ENCODE measurements at places on chromosomes 3 and 15.

DNA sequence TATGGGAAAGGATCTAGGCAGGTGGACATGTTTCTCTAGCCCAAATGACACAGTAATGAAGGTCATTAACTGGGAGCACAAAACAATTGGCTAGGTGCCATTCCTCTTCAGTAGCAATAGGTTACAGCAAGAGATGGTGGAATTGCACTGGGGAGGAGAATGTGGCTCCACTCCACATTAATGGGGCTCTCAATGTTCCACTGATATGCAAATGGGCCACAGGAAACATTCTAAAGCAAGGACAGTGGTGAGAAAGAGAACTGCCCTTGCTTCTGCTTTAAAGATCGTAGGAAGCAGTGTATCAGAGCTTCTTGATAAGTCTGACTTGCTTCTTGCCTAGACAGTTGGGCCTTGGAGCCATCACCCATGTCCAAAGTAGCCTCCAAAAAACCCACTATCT lies 271.4 kb upstream of the PPP2R3A start:
- DNase-seq, result no peak

GRCh38 chr3:60877188-60877587 lies 374.1 kb downstream of the FHIT start:
- no peak for DNase-seq

DNA sequence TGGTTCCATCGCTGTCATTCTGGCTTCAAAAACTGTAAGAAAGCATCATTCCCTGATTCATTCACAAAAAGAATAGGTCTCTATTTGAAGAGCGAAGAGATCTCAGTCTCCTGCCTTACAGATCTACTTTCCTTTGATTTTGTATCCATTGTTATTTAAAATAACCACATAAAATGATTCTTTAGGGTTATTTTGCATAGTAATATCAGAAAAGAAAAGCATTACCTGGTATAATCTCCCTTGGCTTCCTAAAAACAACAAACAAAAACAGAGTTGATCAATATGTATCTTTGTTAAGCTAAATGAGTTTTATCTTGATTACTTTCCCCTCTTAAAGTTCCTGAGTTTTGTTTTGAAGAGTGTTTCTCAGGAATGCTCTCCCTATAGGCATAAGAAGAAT lies 126.6 kb upstream of the LMOD3 start:
- DNase-seq, result no peak

DNA sequence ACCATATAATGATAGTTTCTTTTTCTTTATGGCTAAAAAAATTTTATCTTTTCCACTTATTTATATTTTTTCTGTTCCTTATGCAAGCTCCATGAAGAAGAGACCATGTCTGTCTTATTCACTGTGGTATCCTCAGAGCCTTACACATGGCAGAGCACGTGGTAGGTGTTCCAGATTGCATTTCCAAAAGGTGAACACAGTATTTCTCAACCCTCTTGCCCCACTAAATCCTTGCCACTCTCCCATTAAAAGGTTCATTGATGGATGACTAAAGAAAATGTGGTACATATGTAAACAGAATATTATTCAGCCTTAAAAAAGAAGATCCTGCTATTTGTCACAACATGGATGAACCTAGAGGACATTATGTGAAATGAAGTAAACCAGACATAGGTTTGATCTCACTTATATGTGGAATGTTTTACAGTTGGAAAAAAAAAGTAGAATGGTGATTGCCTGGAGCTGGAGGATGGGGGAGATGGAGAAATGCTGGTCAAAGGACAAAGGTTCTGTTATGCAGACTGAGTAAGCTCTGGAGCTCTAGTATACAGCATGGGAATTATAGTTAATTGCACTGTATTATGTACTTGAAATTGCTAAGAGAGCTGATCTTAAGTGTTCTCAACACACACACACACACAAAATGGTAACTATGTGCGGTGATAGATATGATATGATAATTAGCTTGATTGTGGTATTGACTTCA lies 266.7 kb downstream of the CNTN3 start:
- no peak for DNase-seq

GRCh38 chr3:13349823-13350222 lies 70.3 kb downstream of the NUP210 start:
- no peak for DNase-seq

GRCh38 chr3:52523386-52524257 lies 10.0 kb downstream of the NT5DC2 start:
- peak; percentile 19 for DNase-seq

DNA sequence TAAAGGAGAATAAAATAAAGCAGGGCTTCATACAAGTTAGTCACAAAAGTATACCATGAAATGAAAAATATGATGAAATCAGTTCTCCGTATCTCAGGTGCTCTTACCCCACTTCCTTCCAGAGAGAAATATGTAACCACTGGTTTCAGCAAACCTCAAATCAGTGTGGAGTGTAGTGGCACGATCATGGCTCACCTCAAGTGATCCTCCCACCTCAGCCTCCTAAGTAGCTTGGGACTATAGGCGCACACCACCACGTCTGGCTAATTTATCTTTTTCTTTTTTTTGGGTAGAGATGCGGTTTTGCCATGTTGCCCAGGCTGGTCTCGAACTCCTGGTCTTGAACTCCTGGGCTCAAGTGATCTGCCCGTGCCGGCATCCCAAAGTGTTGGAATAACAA lies 24.2 kb downstream of the DENND4A start:
- DNase-seq, result no peak

- no peak for DNase-seq
These were observed 54.9 kb downstream of the DCUN1D1 start for GRCh38 chr3:182925330-182925943.

GRCh38 chr15:69341356-69341755 lies 42.6 kb downstream of the PAQR5 start:
- DNase-seq, result no peak

DNA sequence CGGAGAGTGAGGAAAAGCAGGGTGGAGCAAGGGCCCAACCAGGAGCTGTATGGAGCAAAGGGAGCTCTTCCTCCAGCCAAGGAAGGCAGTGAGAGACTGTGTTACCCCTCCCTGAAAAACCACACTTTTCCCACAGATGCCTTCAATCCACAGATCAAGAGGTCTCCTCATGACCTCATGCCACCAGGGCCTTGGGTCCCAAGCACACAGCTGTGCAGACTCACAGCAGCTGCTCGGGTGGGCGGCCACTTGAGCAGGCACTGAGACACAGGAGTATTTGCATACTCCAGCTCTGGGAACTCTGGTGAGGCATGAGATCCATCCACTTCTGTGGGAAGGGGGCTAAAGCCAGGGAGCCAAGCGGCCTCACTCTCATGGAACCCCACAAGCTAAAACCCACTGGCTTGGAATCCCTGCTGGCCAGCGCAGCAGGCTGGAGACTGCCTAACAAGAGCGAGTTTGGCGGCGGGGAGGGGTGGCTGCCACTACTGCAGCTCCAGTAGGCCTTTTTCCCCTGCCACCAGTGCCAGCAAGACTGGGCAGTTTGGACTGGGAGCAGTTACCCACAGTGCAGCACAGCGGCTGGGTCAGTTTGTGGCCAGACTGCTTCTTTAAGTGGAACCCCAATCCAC lies 880.6 kb upstream of the ARPP21 start:
- no peak for DNase-seq

GRCh38 chr3:127846576-127846975 lies 24.3 kb upstream of the MGLL start:
- DNase-seq, result no peak

DNA sequence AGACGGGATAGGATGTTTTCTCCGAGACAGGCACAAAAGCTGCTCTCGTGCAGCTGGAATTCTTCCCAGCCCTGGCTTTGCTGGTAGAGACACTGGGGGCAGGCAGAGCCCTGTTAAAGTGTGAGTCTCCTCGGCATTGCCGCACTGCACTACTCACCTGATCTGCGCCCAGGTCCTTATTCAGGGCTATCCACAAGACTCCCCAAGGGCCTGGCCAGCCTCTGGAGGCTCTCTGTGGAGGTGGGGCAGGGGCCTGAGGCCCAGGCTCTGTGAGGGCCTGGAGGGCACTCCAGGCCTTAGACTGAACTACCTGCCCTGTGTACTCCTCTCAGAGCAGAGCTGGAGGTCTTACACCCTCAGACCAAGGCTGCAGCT lies 48.4 kb downstream of the KY start:
- no peak for DNase-seq

DNA sequence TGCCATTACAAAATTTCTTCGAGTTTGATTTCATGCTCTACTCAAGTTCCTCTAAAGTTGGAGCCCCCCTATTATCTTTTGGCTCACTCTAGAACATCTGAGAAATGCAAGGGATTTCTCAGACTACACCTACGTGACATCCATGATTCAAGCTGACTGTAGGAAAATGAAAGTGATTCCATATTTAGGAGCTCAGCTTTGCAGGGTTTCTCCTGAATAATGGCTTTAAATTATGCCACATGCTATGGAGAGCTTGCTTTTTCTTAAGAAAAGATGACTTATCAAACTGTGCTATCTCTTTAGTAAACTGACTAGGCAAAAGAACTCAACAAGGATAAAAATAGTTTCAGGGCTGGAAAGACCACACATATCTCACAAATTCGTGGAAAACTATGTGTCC lies 292.1 kb downstream of the LSAMP start:
- no peak for DNase-seq

DNA sequence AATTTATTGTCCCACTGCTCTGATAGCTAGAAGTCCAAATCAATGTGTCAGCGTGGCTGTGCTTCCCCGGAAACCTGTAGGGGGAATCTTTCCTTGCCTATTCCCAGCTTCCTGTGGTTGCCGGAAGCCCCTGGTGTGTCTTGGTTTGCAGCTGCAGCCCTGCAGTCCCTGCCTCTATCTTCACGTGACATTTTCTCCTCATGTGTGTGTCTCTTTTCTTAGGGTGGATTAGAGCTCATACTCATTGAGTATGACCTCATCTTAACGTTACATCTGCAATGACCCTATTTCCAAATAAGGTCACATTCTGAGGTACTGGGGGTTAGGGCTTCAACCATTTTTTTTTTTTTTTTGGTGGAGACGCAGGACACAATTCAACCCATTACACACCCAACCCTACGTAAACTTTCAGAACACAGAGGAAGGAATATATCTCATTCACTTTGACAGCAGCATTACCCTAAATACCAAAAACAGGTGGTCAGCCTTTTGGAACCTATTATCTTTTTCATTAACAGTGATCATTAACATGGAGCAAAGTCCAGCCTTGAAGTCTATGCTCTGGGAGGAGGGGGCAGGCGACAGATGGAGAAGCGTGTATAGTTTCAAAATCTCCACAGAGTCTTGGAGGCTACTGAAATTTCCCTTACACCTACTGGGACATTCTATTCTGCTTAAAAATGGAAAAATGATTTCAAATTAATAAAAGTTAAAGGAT lies 88.6 kb downstream of the RYK start:
- no peak for DNase-seq

- DNase-seq, result peak; percentile 96
These were observed 1.0 kb downstream of the SPTBN5 start for GRCh38 chr15:41892621-41893421.

DNA sequence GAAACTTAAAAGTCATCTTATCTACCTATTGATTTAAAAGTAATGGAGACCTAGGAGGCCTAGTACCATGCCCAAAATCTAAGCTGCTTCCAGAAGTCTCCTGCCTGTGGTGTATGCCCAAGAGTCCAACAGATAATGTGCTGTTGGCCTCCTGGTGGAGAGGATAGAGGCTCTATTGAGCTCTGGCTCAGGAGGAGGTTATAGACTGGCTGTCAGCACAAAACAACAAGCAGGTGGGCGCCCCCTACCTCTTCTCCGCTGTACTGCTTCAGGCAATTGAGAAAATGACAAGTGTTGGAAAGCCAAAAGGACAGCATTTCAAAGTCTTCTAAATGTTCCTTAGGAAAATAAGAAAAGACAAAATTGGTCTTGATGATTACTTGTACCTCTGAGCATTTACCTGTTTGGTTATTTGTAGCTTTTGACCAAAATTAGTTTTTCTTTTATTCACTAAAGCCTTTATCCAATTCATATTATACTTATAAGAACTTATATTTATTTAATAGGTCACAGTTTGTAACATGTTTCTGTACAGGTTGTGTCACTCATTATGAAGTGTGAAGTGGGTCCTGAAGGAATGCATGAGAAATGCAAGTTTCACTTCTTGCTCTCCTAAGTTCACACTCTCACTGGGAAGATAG lies 17.2 kb upstream of the GNB5 start:
- DNase-seq, result peak; percentile 42

- no peak for DNase-seq
These were observed 161.4 kb downstream of the WNT7A start for GRCh38 chr3:13718436-13718835.

DNA sequence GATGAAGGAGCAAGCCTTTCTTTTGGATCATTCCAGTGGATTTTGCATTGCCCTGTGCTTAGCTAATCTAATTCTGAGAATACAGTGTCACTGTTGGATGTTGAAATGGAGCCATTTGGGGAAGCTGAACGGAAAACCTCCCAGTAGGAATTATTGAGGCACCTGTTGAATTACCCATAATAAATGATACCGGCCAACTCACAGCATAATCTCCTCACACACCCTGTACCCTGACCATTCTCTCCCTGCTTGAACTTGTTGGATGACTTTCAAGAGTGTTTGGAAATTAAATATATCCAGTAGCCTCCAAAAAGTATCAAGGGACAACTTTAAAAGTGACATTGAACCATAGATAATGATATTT lies 171.4 kb upstream of the HES1 start:
- DNase-seq, result no peak

GRCh38 chr15:41028853-41029252 lies 75.6 kb downstream of the CHAC1 start:
- no peak for DNase-seq

DNA sequence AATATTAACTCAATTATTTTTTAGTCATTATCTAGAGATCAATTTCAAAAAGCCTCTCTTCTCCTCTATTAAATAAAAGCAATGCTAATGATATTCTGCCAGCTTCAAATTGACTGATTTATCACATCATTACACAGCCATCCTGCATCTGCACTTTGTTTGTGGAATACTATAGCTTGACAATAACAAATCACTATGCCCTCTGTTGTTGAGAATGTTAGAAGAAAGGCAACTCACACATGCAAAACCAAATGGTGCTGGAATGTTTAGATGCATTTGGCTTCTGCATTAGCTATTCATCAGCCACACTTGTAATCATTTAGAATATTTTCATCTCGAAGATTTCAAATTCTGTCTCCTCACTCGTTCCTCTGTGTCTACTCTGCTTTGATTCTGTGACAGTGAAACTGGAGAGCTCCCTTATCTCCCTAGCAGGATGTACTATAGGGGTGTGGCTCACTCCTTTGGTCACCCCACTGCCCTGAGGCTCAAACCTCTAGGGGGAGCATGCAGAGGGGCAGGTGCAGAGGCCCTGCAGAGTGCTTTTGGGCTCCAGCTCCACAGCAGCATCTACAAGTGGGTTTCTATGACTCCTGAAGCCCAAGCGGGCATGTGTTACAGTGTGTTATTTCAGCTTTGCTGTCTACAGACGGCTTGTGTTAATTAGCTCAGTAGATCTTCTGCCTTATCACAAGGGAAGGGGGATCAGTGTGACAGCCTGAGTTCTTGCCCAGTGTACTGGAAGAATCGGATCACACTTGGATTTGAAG lies 454.1 kb upstream of the BCHE start:
- DNase-seq, result no peak

GRCh38 chr3:46472736-46473135 lies 8.0 kb upstream of the LTF start:
- DNase-seq, result no peak
